CD4-positive, alpha-beta memory T cell (primary cell): ENCODE measurements at places on chromosomes 7 and 10. TPM values are rescaled to one million over a fixed set of nuclear protein-coding genes. Genes with fewer than 3 reads are reported as not detected.

DNA sequence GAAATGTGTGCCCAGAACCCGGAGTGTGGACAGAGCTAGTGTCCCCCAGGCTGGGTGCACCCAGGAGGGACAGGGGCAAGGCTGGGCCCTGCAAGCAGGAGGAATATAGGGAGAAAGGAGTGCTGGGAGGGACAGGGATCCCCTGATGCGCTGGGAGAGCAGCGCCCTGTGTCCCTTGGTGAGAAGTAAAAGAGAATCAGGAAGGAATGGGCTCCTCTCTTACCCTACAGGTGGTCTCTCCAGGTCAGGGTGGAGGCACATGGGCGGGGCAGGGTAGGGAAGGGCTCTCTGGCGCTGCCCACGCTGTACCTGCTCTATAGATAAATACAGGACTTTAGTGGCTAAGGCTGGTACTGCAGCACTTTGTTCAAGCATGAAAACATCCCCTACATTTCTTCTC lies 753.8 kb downstream of the GRID1 start:
- peak; percentile 23 for DNase-seq

The MMRN2 gene
- not detected for total RNA-seq

GRCh38 chr7:129951226-129952085 lies 1.3 kb downstream of the UBE2H start:
- peak; percentile 9 for DNase-seq

DNA sequence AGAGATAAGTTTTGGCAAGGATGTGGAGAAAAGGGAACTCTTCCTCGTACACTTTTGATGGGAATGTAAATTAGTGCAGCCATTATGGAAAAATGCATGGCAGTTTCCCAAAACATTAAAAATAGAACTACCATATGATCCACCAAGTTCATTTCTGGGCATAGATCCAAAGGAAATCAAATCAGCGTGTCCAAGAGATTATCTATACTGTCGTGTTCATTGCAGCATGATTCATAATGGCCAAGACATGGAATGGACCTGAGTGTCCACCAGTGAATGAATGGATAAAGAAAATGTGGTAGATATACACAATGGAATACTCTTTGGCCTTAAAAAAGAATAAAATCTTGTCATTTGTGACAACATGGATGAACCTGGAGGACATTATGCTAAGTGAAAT lies 70.3 kb upstream of the RSU1 start:
- DNase-seq, result no peak

The GNB2 gene
- 144 TPM for total RNA-seq

DNA sequence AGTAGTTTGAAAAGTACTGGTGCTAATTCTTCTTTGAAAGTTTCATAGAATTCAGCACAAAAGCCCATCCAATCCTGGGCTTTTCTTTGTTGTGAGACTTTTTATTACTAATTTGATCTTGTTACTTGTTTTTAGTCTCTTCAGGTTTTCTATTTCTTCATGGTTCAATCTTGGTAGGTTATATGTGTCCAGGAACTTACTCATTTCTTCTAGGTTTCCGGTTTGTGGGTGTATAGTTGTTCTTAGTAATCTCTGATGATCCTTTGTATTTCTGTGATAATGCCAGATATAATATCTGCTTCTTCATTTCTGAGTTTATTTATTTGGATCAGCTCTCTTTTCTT lies 147.5 kb downstream of the RTKN2 start:
- peak; percentile 15 for DNase-seq

DNA sequence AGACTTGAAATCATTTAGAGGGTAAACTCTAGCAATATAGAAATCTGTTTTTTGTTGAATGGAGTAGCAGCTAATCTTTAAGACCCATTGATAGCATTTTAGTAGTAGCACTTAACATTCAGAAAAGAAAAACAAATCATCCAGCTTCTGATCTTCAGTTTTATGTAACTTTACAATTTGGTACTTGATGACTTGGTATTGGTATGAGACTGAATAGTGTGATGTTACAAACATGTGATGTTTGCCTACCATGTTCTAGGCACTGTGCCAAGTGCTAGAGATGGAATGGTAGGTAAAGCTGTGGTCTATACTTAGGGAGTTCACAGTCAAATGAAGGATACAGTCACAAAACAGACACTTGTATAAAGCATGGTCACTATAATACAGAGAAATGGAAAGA lies 21.3 kb downstream of the ZEB1 start:
- DNase-seq, result no peak

GRCh38 chr7:126460664-126461063 lies 792.1 kb downstream of the GRM8 start:
- no peak for DNase-seq

GRCh38 chr7:53111031-53111430 lies 75.6 kb downstream of the POM121L12 start:
- no peak for DNase-seq

- DNase-seq, result no peak
Observed at GRCh38 chr7:139825666-139826290, 3.3 kb upstream of the TBXAS1 start.

- DNase-seq, result no peak
Observed at GRCh38 chr10:114902151-114902550, 35.8 kb upstream of the TRUB1 start.

The CYP26A1 gene
- total RNA-seq, result not detected

DNA sequence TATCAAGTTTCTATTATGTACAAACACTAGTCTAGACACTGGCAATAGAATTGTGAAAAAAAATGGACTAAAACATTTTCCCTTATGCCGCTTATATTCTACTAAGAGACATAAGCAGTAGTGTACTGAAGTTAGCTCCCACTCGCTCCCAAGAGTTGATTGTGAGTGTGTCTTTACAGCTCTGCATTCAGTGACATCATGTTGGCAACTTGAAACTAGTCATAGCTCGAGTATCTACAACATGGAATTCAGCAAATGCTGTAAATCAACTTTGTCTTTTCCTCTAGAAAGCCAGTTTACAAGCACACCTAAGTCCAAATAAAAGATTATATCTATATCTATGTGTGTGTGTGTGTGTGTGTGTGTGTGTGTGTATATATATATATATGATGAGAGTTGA lies 58.8 kb upstream of the MAGI2 start:
- DNase-seq, result no peak

DNA sequence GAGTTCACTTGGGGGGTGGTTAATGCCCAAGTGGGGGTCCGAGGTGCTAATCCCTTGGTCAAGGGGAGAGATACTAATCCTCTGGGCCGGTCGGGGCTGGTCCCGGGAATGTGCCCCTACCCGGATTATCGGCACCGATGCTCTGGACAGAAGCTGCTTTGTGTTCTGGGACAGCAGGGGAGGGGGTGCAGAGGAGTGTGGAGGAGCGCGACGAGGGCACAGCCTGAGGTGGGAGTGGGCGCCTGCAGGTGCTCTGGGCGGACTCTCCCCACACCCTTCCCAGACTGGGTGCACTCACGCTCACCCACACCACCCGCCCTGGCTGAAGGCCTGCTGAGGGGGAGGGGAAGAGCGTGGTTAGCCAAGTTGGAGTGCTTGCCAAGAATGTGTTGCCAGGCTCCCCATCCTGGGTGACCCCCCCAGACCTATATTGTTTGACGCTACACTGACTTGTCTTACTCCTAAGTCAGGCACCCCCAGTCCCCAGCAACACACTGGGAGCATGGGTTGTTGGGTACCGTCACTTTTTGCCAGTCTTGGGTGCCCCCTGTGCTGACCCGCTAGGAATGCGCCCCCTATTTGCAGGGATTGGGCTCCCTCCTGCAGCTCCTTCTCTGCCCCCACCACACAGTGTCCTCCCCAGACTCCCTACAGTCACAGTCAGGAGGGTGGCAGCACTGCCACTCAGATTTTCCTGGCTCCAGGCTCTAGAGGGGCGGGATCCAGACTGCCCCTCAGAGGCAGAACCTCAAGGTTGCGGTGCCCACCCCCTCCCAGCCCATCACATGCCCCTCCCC lies 1.2 kb downstream of the SLC4A2 start:
- no peak for DNase-seq

DNA sequence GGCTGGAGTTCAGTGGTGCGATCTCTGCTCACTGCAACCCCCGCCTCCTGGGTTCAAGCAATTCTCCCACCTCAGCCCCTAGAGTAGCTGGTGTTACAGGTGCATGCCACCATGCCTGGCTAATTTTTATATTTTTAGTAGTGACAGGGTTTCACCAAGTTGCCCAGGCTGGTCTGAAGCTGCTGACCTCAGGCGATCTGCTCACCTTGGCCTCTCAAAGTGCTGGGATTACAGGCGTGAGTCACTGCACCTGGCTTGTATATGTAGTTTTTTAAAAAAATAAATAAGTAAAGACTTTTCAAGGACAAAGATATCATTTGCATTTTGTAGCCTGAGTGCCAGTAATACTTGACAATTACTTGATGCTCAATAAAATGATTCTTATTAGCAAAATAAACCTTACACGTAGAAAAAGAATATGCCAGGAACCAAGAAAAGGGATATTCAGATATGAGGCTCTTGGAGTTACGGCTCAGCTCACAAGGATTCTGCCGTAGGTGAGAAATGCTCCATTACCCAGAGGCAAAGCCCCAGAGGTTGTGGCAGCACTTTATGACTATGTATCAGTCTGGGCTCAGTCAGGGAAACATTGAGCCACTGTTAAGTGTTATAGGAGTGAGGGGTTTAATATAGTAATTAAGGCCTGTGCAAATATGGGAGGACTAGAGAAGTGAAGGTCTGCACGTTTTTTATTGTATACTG lies 98.5 kb downstream of the TPST1 start:
- no peak for DNase-seq

DNA sequence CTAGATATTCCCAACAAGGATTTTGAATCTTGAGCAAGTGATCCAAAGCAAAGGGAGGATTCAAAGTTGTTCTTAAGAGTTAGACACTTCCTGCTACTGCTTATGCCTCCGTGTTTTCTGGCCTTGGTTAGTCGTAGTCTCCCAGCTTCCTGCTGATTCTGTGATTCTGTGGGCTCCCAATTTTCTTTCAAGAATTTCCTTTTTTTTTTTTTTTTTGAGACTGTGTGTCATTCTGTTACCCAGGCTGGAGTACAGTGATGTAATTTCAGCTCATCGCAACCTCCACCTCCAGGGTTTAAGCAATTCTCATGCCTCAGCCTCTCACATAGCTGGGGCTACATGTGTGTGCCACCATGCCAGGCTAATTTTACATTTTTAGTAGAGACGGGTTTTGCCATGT lies 4.4 kb upstream of the ITGB8 start:
- DNase-seq, result no peak

The TUBB8 gene
- total RNA-seq, result not detected

DNA sequence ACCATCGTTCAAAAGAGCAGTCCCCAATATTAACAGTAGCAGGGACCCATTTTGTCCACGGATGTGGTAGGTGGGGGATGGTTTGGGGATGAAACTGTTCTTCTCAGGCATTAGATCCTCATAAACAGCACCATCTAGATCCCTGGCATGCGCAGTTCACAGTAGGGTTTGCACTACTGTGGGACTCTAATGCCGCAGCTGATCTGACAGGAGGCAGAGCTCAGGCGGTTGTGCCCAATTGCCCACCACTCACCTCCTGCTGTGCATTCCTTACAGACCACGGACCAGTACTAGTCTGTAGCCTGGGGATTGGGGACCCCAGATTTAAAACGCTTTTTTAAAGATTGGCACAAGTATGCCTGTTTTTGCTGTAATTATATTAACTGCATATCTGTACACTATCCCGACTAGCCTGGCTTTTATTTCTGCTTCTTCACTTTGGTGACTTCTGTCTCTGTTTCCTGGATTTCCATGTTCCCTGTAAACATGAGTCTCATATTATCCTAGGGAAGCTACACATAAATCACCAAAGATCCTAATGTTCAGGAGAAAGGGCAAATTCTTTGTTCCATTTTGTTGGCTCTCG lies 163.3 kb upstream of the AKR1E2 start:
- no peak for DNase-seq
